Activated CD4-positive, alpha-beta T cell treated with anti-CD3 and anti-CD28 coated beads, Interleukin-2, amount 50 U/mL, for 16 hours (primary cell): ENCODE measurements at places on chromosomes 4 and X.

DNA sequence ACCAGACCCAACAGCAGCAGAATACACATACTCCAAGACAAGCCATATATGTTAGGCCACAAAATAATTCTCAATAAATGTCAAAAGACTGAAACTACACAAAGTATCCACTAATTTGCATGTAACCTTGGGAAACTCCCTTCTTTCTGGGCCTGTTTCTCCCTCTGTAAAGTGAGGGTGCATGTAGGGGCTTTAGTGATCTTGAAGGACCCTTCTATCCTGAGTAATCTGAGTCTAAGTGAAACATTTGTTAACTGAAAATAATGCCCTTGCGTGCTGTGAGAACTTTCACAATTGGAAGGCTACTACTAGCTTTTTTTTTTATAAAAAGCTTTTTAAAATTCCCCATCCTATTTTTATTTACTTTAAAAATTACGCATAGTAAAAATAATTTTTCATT is 125.2 kb downstream of the NEXMIF start:
- no peak for DNase-seq

DNA sequence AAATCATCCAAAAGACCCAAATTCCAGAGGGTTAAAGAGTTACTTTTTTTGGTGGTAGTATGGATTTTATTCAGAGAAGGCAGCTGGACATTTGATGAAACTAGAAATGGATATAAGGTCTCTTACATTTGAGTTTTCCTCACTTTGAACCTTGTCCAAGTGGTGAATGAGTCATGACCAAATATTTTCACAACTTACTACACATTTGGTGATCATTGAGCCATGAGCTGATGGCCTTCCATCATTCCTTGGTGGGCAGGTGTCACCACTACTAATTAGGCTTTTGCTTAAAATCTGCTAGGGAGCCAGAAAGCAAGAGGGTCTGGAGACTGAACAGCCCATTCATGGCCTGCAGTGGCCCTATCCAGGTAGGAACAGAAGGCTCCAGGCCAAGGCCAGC is 620.2 kb upstream of the INTU start:
- no peak for DNase-seq

DNA sequence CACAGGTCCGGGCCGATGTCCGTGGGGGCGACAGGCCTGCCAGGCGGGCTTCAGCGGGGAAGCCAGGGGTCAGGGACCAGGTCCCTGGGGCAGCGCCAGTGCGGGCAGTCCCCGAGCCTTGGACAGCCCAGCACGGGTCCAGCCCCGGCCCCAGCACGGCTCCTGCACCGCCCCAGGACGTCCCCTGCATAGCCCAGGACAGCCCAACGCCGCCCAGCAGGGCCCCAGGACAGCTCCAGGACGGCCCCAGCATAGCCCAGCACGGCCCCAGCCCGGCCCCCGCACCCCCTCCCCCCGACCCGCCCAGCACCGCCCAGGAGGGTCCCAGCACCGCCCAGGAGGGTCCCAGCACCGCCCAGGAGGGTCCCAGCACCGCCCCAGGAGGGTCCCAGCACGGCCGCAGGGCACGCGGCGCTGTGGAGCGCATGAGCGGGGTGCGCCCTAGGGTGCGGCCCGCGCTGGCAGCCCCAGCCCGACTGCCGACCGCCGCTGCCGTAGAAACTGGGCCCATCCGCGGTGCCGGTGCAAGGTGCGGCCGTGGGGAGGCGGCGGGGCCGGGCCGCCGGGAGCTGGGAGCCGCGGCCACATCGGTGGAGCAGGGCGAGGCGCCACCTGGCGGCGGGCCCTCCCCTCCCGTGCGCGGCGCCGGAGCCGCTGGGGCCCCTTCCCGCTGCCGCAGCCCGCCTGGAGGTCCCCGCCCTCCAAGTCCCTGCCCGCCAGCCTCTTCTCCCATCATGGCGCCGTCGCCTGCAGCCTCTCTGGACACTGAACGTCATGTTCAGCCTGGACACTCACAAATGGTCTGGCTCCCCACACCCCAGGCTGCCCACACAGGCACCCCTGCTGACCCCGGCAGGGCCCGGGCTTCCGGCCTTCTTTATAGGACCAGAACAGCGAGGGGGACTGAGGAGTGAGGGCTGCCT is 106.8 kb upstream of the NKX1-1 start:
- peak; percentile 28 for DNase-seq

- DNase-seq = no peak
Measured at GRCh38 chrX:97860226-97860625, 976.5 kb downstream of the RPA4 start.

DNA sequence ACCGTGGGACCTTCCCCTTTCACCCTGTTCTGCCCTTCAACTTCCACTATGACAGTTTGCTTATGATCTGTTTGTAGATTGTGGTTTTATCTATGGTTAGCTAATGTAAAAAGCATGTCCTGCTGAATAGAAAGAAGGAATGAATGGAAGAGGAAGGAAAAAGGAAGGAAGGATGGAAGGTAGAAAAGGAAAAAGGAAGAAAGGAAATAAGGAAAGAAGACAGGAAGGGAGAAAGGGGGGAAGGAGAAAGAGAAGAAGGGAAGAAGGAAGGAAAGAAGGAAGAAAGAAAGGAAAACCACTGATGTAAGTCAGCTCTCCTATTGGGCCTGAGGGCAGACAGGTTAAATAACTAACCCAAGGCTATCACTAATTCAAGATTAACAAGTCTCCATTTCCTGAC is 319.1 kb upstream of the KLF3 start:
- no peak for DNase-seq

GRCh38 chr4:31156221-31156620 is 436.1 kb downstream of the PCDH7 start:
- DNase-seq = no peak

DNA sequence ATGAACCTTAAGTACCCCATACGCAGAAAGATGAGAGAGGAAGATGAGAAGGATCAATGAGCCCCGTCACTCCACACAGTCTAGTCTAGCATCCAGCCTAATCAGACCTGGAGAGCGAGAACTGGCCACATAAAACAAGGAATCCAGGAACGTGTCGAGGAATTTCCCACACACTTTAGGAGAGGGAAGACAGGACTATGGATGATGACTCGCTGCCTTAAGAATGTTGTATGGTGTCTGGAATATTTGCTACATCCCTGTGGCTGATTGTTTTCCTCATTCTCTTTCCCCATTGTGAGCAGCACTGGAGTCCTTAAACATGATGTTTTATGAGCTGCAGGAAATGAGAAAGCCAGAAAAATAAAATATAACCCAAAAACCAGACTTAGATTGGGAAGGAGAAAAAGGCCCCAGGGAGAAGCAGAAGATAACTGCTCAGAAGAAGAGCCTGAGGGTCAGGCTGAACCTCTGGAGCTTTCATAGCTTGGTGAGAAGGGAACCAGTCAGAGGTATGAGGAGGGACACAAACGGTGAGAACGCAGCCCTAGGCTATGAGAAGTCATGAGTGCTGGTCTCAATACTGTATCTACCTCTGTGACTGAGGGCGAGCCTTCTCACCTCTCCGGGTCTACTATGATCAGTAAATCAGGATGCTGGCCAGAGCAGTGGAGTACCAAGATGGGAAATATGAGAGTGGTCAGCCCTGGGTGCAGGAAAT is 139.5 kb upstream of the NOCT start:
- DNase-seq = no peak

GRCh38 chrX:117959045-117959444 is 157.6 kb downstream of the KLHL13 start:
- no peak for DNase-seq

DNA sequence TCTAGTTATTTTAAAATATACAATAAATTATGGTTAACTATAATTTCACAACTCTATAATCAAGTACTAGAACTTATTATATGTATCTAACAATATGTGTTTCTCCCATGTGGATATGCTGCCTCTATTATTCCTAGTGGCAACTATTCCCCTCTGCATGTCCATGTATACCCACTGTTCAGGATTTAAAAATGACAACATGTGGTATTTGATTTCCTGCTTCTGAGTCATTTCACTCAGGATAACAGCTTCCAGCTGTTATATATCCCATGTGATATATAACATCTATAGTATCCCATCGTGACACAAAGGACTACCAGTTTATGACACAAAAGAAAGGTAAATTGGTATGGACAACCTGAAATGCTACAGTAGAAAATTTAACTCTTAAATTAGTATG is 167.4 kb upstream of the TACR3 start:
- no peak for DNase-seq

- DNase-seq = no peak
Measured at GRCh38 chr4:151489462-151490203, 80.7 kb downstream of the FHIP1A start.

DNA sequence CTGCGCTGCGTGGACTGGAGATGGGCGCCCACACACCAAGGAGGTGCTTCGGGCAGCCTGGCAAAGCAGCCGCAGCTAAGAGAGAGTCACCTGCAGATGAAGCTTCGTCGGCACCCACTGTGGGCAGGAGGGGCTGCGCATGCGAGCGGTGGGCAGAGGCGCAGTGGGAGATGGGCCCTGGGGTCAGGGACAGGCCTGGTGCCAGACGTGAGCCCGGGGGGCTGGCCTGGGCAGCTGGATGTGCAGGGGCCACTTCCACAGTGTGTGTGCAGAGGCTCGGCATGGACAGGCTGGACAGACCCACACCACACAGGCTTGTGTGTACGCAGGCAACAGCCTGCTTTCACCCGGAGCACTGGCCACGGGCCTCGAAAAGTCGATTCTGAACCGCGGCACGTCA is 18.6 kb downstream of the CTBP1 start:
- no peak for DNase-seq

DNA sequence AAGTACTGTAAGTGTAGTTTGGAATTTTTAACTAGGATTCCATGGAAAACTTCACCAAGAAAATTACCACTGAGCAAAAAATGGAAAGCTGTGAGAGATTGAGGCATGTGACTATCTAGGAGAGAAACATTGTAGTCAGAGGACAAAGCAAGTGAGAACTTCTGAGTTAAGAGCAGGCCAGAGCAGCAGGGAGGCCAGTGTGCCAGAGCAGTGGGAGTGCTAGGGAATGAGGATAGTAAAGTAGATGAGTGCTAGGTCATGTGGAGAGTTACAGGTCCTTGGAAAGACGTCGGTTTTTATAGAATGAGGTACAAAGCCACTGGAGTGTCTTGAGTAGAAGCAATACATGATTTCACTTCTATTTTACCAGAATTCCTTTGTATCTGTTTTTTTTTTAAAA is 52.7 kb upstream of the FAT4 start:
- no peak for DNase-seq

DNA sequence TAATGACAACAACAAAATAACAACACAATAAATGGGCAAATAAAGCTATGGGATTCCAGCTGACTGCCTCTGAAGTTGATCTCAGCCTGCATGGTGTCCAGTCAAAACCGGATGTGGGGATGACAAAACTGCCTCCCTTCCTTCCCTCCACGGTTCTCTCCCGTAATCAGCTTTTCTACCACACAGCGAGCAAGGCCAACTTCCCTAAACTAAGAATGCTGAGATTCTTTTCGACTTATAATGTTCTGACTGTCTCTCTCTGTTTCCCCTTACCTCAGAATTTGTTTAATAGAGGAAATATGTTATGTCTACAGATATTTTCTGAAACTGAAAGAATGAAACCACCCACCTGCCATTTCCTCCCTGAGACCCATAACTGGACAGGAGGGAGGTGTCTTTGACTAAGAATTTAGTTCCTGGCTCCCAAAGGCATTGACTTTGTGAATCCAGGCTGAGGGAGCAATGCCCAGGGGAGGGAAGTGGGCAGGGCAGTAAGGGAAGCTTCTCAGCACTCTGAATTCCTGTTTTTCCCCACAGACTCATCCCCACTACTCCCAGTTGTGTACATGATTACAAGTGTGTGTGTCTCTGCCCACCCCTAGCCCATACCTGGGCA is 1.0 kb upstream of the TLR1 start:
- DNase-seq = peak; percentile 49

- no peak for DNase-seq
Measured at GRCh38 chrX:39582091-39582490, 515.7 kb downstream of the BCOR start.

DNA sequence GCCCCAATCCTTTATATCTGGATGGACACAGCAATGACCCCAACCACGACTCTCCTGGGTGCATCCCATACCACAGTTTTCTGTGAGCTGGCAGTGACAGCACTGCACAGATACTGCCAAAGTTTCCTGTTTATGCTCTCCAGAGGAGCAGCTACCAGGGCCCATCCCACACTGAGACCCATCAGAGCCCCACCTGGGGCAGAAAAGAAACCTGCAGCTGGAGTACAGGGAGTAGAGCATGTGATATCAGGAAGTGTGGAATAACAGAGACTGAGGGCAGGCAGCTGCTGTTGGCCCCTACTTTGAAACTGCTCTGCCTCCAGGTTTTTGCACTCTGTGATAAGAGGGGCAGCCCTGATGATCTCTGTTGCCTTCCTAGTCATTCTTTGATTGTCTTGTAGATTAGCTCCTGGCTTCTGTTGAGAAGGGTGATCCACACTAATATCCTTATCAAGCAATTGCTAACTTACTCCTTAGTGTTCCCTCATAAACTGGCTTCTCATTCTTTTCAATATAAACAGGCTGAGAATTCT is 526.3 kb upstream of the TECRL start:
- DNase-seq = no peak

DNA sequence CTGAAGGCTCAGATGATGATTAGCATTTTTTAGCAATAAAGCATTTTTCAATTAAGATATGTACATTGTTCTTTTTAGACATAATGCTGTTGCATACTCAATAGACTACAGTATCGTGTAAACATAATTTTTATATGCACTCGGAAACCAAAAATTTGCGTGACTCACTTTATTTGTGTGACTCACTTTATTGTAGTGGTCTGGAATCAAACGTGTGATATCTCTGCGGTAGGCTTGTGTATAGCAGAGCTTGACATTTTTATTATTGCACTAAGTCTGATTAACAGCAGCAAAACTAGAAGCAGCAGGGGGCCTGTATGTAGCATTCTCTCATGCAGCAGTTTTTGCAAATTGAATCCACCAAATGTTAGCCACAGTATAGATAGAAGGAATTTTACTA is 119.1 kb upstream of the PRDX4 start:
- no peak for DNase-seq
